Activated CD4-positive, alpha-beta T cell treated with anti-CD3 and anti-CD28 coated beads for 24 hours (primary cell): ENCODE measurements at places on chromosomes 5 and 9.

- DNase-seq = no peak
Measured at GRCh38 chr5:136388474-136388873, 23.1 kb upstream of the TRPC7 start.

DNA sequence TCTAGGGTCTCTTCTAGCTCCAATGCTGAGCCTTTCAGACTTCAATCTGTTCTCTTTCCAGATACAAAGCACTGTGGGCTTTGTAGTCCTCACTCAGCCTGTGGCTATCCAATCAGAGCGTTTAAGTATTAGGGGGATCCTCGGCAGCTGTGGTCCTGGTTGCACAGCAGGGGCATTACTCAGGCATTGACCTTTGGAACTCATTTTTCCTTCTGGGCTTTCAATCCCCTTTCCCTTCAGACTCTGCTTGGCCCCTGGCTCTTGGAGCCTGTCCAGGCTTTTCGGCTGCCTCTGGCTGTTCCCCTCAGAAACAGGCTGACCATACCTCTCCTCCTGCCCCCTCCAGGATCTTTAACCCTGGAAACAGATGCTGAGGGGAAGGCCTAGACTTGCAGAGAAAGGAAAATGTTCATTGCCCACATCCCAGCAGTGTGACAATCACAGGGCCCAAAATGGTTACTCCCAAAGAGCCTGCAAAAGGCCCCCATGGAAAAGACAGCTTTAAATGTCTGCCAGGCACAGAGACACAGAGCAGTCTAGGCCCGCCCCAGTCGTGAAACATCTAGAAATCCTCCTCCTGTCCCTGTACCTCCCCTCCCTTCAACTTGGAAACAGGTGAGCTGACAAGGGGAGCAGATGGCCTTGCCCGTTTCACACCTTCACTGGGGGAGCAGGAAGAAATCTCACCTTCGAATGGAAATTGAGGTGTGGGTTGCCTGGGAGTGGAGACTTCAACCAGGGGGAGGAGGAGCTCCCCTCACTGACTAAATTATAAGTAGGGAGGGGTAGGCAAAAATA lies 13.7 kb downstream of the C1QTNF2 start:
- no peak for DNase-seq

- no peak for DNase-seq
Measured at GRCh38 chr5:56558131-56558745, 257.1 kb upstream of the MAP3K1 start.

DNA sequence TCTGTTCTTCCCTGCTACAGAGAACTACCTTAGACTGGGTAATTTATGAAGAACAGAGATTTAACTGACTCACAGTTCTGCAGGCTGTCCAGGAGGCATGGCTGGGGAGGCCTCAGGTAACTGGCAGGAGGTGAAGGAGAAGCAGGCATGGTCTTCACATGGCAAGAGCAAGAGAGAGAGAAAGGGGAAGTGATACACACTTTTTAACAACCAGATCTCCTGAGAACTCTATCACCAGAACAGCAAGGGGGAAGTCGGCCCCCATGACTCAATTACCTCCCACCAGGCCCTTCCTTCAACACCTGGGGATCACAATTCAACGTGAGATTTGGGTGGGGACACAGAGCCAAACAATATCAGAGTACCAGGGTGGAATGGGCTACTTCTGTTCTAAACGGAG lies 766.8 kb downstream of the TLE1 start:
- no peak for DNase-seq

GRCh38 chr5:154038261-154038706 lies 426 bp downstream of the FAM114A2 start:
- peak; percentile 5 for DNase-seq

GRCh38 chr9:31908891-31909480 lies 475.5 kb upstream of the ACO1 start:
- DNase-seq = no peak

DNA sequence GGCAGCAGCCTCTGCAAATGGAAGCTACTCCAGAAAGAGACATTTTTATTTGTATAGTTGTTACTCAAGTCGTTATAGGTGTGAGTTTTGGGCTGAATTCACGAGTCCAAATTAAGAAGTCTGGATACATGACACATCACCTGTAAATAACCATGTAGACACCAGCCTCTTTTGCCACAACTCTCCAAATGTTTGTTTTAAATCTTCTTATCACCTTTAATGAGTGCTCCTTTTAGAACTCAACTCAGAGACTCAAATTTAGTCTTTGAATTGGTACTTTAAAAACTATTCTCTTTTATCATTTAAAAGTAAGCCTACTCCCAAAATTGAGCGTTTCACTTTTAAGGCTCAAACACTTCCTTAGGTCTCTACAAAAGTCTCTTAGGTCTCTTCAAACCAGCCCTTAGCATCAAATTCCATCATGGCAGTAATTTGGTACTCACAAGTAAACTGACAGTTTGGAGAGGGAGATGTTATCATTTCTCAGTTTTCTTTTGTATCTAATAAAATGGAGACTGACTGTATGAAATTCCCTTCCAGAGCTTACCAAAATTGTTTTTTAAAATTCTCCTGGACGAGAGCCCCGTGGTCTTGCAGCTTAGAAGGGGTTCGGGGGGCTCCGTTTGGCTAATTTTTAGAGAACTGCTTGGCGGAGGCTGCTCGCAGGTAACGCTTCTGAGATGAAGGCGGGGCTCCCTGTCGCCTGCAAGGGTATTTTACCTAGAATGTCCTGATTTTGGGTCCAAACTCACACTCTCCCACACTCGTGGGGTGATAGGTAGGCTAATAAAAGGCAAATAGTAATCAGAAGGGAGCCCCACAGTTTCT lies 194.6 kb downstream of the MEF2C start:
- DNase-seq = no peak

DNA sequence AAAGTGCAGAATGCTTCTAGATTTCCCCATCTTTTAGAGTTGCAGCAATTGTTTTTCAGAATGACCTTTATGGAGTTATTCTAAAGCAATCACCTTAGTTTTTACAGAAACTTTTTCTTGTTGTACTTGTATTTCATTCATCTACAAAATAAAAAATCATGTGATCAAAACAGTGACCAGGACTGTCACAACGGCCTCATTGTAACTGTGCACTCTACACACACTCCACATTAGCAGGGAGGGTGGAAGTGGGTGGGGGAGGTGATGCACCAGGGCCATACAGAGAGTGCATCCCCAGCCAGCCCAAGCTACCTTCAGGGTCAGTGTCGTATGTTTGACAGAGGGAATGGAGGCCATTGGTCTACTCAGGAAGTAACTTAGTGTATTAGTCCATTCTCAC lies 26.9 kb downstream of the EGFLAM start:
- no peak for DNase-seq

- DNase-seq = no peak
Measured at GRCh38 chr5:81838307-81838906, 87.5 kb upstream of the SSBP2 start.

DNA sequence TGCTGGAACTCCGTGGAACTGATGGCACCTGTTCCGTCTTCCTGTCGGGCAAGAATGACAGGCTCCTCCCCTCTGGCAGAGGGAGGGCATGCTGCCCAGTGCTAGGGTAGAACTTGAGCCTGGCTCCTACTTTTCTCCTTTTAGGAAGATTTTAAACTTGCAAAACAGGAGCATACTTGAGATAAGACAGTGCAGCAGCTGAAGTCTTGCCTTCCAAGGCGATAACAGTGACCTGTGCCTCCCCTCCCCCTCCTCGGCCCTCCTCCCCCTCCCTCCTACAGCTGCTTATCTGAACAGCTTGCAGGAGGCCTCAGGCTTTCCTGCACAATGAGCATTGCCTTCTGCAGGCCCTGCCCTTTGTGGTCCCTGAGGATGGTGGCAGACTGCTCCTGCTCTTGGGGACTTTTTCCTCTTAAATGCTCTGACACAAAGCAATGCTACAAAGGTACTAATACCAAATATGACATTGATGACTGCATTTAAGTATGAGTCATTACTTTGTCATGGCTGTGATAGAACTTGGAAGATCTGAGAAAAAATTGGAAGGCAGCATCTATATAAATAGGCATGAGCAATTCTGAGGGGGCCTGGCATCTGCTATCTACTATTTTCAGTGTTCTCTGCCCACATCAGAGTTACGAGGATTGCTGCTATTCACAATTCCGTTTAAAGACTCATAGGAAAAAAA lies 2.0 kb downstream of the GADD45G start:
- DNase-seq = peak; percentile 25

- DNase-seq = no peak
Measured at GRCh38 chr9:88184976-88185375, 46.7 kb upstream of the SPATA31C2 start.

GRCh38 chr9:28956116-28956880 lies 1383.0 kb upstream of the C9orf72 start:
- DNase-seq = no peak

GRCh38 chr5:150780187-150780692 lies 1.7 kb downstream of the SMIM3 start:
- DNase-seq = no peak

- no peak for DNase-seq
Measured at GRCh38 chr5:68215898-68216244, 315 bp downstream of the PIK3R1 start.

- DNase-seq = no peak
Measured at GRCh38 chr9:34163434-34163833, 15.4 kb upstream of the UBAP1 start.

DNA sequence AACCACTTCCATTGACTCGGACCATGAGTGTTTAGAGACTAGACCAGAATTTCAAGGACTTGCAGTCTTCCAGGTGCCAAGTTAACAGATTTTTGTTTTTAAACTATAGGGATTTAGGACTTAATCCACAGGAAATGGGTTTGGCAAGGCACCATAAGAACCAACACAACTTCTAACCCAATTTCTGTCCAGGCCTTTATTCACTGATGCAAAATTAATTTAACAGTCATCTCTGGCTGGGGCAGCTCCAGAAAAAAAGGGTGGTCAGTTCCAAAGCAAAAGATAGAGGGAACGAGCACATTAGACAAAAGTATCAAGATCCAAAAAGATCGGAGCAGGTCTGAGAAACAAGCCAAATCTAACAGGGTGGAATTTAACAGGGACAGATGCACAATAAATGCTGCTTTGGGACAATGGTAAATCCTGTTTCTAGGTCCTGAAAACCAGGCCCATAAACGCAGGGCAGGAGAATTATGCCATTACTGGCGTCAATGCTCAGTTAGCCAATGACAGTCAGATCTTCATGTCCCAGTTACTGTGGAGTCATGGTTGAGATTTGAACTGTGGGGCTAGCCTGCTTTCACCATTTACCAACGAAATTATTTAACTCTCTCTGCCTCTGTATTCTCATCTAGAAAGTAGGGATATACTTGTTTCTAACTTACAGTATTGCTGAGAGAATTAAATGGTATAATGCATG lies 590.8 kb upstream of the BRINP1 start:
- DNase-seq = no peak

DNA sequence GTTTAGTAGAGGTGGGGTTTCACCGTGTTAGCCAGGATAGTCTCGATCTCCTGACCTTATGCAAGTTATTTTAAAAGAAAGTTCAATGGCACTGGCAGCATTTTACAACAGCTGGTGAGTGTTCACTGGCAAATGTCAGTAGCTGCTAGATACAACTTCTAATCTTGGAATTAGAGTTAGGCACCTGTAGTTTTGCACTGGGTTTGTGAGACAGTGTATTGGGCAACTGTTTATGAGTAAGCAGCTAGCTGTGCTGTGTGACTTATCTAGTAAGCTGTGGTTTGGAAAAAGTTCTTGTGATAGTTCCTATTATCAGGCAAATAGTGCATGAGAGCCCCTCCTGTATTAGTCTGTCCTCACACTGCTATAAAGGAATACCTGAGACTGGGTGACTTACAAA lies 61.5 kb downstream of the UBE2QL1 start:
- DNase-seq = no peak

DNA sequence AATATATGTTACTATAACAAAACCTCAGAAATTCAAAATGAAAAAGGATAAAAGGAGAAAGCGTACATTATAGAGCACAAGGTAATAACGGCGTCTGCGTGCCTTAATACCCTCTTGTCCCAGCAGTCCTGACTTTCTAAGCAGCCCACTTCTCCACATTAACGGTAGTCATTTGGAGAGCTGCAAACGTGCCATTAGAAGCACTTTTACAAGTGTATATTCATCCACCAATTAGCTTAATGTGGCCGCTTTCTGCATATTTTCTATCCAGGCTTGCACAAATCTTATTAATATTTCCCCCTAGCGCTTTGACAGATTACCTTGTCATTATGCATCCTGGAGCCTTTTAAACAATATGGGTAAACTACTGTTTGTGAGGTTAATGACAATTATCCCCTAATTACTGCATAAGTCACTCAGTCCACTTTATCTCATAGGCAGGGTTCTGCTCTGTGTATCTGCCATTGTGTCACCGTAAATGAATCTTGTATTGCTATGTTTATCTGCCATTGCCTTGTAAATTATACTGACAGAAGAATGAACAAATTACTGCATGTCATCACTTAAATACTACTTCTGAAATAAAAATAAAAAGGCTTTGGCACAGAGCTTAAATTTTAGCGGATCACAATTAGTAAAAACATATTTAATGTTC lies 421.3 kb downstream of the BNC2 start:
- no peak for DNase-seq

DNA sequence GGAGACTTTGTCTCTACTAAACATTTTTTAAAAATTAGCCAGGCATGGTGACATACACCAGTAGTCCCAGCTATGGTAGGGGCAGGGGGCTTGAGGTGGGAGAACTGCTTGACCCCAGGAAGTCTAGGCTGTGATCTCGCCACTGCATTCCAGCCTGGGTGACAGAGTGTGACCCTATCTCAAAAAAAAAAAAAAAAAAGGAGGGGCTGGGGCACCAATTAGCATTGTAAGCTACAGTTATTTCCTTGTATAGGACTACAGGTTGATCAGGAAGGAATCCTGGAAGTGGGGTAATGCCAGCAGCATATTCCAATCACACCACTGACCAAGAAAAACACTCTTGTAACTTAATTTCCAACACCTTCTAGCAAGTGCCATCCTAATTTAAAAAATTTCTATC lies 32.1 kb downstream of the PWWP2A start:
- no peak for DNase-seq

DNA sequence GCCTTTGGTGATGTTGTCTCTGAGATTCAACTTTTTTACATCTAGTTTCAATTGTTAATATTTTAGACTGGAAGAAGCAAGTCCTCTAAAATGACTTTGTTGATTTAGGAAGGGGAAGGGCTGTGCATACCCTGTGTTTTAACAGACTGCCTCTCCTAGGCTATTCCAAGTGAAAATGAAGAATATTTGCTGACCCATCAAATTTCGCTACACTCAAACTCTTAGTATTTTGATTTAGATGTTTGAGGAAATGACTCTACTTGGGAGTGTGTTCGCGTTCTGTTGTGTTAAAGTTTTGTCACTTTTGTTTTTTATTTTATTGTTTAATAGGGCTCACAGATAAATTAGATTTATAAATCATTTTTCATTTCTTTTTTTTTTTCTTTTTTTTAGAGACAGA lies 3.6 kb downstream of the MARVELD2 start:
- DNase-seq = no peak

- DNase-seq = no peak
Measured at GRCh38 chr5:157561110-157561509, 14.5 kb downstream of the ADAM19 start.

DNA sequence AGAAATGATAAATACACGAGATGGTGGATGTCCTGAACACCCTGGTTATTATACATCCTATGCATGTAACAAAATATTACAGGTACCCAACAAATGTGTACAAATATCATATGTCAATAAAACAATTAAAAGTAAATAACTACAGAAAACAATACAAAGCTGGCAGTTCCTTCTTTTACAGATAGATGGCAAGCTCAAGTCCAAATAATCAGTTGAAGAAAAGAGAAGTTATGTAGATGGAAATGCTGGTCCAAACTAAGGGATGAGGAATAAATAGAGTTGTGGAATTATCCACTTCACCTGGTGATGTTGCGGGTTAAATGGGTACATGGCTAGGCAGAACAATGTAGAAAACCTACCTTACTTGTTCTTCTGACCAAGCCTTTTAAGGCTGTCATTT lies 79.4 kb downstream of the PALM2AKAP2 start:
- DNase-seq = no peak

- no peak for DNase-seq
Measured at GRCh38 chr5:41048986-41049385, 22.2 kb downstream of the MROH2B start.
